ENCODE measurements at places on chromosomes 3 and 15. TPM values are rescaled to one million over a fixed set of nuclear protein-coding genes. Genes with fewer than 3 reads are reported as not detected.

DNA sequence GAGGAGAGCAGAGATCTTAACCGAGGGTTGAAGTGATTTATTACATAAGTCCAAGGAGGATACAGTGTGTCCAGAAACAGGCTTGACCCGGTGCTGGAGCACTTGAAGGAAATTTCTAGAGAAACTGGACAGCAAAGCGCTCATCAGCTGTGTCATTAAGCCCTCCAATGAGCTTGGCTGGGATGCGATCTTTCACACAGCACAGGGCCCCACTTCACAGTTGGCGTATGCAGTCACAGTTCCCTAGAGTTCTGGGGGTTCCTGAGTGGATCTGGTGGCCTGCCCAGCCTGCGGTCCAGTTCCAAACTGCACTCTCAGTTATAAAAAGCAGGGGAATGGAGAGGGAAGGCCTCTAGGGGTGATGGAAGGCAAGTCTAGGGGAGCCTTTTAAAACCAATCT is 13.6 kb downstream of the ST8SIA2 start:
- H3K36me3 ChIP-seq: no peaks in the 10 kb centered on the region
- peaks cover 2% of the 10 kb centered on the region for H3K27me3 ChIP-seq
- no peaks in the 10 kb centered on the region for H3K4me1 ChIP-seq
- DNase-seq: no peak

DNA sequence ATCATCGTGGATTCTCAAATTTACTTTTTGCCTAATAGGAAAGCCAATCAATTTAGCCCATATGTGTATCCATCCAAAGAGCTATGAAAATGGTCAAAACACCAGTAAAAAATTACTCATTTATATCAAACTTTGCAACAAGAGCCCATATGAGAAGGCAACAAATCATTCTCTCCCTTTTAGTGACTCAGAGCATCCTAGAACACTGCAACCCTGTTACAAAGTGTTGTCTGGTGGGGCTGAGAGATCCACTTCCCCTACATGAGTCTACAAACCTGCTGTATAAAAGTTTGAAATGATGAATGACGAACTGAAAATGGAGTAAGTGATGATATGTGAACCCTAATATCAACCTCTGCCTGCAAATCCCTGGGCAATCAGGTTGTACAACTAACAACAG is 23.3 kb downstream of the PDZRN3 start:
- H3K27me3 ChIP-seq: no peaks in the 10 kb centered on the region
- no peaks in the 10 kb centered on the region for H3K4me1 ChIP-seq
- no peak overlapping the region for H3K4me3 ChIP-seq
- DNase-seq: no peak
- no peaks in the 10 kb centered on the region for H3K36me3 ChIP-seq

DNA sequence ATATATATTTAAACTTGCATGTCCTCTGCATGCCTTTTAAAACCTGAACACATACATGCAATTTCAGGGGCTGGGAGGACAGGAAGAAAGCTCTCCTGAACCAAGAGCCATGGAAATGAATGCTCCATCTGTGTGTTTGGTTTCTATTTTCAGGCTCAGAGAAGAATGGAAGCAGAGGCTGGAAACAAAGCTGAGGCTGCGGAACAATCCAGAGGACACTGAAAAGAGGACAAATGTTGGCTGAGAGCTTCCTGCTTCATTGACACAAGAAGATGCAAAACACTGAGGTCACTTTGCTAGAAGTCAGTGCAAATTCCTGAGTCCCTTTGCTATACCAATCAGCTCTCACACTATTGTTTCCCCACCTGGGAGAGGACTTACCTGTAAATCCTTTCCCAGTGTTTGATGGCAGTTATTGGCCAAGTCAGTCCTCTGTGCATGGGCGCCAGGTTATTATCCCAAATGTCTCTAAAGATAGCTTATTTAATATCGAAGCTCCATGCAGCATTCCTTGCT is 12.7 kb downstream of the FAM240A start:
- H3K36me3 ChIP-seq: no peaks in the 10 kb centered on the region
- DNase-seq: no peak
- peaks cover 15% of the 10 kb centered on the region for H3K27me3 ChIP-seq
- no peak overlapping the region for H3K4me3 ChIP-seq

DNA sequence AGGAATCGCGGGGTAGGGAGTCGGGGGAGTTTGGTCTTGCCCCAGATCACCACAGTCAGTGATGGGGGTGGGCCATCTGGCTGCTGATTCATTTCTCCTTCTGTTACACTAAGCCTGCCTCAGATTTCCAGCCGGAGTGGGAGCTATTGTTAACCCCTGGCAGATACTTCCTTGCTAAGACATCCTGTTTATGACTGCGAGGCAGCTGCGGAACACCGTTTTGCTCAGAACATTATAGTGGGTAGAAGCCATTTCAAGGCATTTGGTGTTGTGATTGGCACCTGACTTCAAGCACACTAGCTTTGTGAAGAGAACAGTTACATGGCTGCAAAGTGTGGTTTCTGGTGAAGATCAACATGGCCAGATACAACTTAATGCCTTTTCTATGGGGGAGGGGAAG is 73.8 kb downstream of the FLNB start:
- no peak overlapping the region for H3K4me3 ChIP-seq
- H3K4me1 ChIP-seq: no peaks in the 10 kb centered on the region
- DNase-seq: no peak
- H3K36me3 ChIP-seq: peaks cover 17% of the 10 kb centered on the region

- H3K4me3 ChIP-seq: peak overlapping the region; percentile 91
- DNase-seq: no peak
- H3K4me1 ChIP-seq: peaks cover 44% of the 10 kb centered on the region
Observed at GRCh38 chr3:184315871-184316661, 1.7 kb downstream of the EIF4G1 start.

DNA sequence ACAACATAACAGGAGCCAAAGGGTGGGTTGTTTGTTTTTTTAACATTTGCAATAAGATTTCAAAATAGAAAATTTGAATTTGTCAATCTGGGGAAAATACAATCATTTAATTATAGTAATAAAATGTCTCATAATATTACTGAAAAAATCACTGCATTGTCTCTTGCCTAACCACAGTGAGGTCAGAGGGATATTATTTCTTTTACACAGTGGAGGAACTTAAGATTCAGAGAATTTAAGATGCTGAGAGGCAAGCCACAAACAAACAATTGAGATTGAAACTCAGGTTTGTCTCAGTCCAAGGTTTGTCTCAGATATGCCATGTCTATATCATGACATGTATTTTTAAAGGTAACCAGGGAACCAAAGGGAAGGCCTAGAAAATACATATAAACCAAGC is 428.7 kb downstream of the FOXP1 start:
- H3K4me3 ChIP-seq: no peak overlapping the region
- no peaks in the 10 kb centered on the region for H3K36me3 ChIP-seq
- H3K27me3 ChIP-seq: no peaks in the 10 kb centered on the region
- no peak overlapping the region for H3K27ac ChIP-seq
- no peaks in the 10 kb centered on the region for H3K4me1 ChIP-seq
- no peak for DNase-seq

DNA sequence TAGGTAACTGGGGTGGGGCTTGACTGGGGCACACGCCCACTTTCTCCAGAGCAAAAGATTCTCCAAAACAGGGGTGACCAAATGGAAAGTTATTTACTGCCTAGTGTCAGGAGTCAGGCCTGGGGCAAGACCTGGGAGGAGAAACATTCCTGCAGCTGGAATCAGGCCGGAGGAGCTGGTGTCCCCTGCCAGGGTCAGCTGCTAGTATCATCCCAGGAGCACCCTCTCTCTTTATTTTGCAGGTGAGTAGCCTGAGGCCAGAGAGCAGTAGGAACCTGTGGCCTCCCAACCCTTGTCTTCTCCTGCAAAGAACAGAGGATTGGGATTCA is 32.9 kb downstream of the DNAJB8 start:
- H3K4me1 ChIP-seq: peaks cover 13% of the 10 kb centered on the region
- DNase-seq: no peak
- no peaks in the 10 kb centered on the region for H3K36me3 ChIP-seq
- no peak overlapping the region for H3K27ac ChIP-seq

DNA sequence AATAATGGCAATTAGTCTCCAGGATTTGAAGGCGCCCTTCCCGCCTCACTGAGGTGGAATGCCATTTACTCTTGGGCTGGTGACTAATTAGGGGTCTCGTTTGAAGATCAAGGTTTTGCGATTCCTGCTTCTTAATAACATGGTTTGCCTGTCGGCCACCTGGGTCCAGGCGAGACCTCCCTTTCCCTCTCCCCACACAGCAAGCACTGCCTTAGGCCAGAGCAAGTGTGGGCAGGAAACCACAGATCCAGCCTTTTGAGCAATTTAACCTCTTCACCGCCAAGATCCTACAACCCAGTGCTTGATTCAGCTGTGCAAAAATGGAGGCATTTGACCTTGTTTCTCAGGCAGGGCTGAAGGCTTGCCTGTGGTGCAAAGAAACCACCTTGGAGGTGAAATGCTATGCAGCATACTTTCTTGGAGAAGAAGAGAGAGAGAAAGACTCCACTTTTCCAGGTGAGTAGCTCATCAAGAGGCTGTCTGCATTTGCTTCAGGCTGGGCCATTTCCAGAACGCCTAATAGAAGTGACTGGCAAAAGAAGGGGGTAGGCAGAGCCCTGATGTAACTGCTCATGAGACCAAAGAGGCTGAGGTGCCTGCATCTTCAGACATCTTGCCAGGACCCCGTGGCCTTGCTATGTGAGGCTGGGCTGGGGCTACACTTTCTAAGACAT is 34.1 kb upstream of the WNT5A start:
- no peaks in the 10 kb centered on the region for H3K27me3 ChIP-seq
- H3K36me3 ChIP-seq: no peaks in the 10 kb centered on the region
- no peak for DNase-seq
- H3K4me3 ChIP-seq: no peak overlapping the region
- no peak overlapping the region for H3K27ac ChIP-seq
- H3K4me1 ChIP-seq: no peaks in the 10 kb centered on the region

DNA sequence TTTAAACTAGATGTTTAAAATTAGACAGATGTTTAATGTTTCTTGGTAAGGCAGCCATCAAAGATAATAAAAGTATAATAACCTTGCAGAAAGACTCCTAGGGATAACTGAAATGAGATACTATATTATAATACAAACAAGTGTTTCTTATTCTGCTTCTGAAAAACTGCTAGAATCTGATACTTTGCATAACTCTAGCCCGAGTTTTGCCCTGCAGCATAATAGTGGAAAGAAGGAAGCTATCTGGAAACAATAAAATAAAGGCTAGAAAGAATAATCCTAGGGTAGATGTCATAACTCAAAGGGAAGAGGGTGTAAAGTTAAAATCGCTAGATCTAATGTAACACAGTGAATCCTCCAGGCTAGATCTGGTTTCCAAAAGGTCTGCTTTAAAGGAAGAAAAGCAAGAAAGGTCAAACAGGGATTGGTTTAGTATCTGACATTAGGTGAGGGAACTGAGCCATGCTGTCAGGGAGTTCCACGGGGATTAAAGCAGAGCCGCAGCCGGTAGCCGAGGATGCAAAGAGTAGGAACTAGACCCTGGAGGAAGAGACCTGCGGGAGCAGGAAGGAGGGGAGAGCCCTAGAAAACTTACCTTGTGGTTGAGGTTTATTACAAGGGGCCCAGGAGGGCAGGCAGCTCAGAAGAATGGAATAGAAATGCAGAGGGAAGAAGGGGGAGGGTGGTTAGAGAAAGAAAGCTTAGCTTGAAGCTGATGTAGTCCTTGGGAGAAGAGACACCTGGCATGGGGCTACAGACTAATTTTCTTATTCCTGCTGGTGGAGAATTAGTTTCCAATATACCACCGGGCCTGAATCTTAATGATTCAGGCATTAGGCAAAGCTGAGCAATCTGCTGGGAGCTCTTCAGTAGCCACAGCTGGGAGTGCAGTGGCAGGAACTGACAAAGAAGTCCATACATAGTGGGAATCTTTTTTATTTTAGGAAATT is 46.1 kb upstream of the TUSC7 start:
- no peaks in the 10 kb centered on the region for H3K36me3 ChIP-seq
- H3K27me3 ChIP-seq: no peaks in the 10 kb centered on the region
- no peak overlapping the region for H3K27ac ChIP-seq
- DNase-seq: no peak
- H3K4me3 ChIP-seq: no peak overlapping the region

DNA sequence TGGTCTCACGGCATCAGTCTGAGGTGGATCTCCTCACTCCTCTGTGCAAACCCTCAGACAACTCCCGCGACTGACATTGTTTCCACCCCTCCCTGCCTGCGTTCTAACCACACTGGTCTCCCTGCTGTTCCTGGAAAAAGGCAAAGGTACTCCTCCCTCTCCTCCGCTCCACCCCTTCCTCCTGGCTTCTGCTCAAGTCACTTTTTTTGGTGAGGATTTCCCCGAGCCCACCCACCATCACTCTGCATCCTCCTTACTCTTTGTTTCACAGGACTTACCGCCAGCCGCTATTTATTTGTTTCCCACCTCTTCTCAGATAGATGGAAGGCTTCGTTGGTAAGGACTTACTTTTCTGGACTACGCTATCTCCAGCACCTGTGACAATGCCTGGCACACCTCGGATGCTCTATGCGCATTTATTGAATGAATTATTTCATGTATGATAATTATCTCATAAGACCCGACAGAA is 25.6 kb downstream of the PRR23E start:
- peaks cover 33% of the 10 kb centered on the region for H3K27me3 ChIP-seq
- H3K36me3 ChIP-seq: no peaks in the 10 kb centered on the region
- no peaks in the 10 kb centered on the region for H3K4me1 ChIP-seq
- no peak overlapping the region for H3K27ac ChIP-seq

GRCh38 chr3:105791131-105791530 is 77.7 kb downstream of the CBLB start:
- no peaks in the 10 kb centered on the region for H3K27me3 ChIP-seq
- H3K27ac ChIP-seq: no peak overlapping the region
- no peak for DNase-seq
- no peak overlapping the region for H3K4me3 ChIP-seq

DNA sequence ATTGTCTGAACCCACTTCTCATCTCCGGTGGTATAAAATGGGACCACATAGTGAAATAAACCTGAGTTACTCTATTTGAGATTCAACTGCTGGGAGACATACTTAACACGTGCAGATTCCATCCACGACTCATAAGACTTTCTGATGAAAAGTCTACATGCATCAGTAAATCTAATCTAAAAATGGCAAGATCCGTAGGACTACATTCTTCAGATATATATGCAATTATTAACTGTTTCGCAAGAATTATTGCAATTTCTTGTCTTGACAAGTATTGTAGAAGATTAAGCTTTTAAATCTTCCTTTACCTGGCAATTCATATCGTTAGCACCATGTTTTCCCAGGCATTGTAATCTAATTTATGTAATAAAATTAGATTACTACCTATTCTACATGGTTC is 718.7 kb upstream of the CBLB start:
- H3K4me1 ChIP-seq: no peaks in the 10 kb centered on the region
- H3K27me3 ChIP-seq: no peaks in the 10 kb centered on the region
- no peak for DNase-seq
- H3K36me3 ChIP-seq: no peaks in the 10 kb centered on the region
- H3K27ac ChIP-seq: no peak overlapping the region

The LYZL4 gene
- not detected for total RNA-seq

The BTBD1 gene
- total RNA-seq: 88.4 TPM

The CELF6 gene
- total RNA-seq: not detected

The LIPC gene
- total RNA-seq: not detected

The OR5K2 gene
- total RNA-seq: not detected

The LINGO1 gene
- total RNA-seq: 18.2 TPM

The SOX14 gene
- total RNA-seq: not detected

The GREM1 gene
- 0.41 TPM for total RNA-seq

The SH2D7 gene
- total RNA-seq: not detected

All from Panc1 (cell line).